ENCODE measurements at places on chromosomes 2 and 18. TPM values are rescaled to one million over a fixed set of nuclear protein-coding genes. Genes with fewer than 3 reads are reported as not detected.

- no peak for DNase-seq
These were observed 16.0 kb downstream of the CD28 start for GRCh38 chr2:203722411-203722810.

GRCh38 chr18:12744103-12744502, 41.3 kb downstream of the PSMG2 start:
- peak; percentile 45 for DNase-seq

The OR6B2 gene
- not detected for total RNA-seq

DNA sequence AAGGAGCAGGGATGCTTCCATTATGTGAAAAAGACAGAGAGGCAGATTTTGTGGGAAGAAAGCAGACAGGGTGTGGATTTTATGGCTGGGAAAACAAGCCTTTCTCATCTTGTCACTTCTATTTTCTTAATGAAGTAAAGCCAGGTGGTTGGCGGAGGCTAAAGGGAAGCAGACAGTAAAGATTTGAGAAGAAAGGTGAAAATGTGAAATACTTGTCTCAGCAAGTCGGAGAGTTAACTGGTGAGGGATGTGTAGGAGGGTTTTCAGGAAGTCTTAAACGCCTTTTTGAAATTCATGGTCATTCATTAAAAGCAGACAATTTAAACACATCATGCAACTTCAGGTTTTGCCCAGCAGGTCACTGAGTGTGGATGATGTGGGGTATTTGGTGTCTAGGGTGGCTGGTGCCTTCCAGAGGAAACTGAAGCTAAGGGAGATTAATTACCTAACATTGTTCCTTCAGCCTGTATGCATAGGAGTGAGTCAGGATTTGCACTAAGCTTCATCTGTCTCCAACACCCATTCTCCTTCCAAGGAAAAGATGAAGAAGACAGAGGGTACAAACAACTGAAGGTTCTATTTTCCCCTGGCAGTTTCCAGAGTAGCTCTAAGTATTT, 20.7 kb downstream of the SLC14A2 start:
- no peak for DNase-seq

The OTOF gene
- not detected for total RNA-seq

DNA sequence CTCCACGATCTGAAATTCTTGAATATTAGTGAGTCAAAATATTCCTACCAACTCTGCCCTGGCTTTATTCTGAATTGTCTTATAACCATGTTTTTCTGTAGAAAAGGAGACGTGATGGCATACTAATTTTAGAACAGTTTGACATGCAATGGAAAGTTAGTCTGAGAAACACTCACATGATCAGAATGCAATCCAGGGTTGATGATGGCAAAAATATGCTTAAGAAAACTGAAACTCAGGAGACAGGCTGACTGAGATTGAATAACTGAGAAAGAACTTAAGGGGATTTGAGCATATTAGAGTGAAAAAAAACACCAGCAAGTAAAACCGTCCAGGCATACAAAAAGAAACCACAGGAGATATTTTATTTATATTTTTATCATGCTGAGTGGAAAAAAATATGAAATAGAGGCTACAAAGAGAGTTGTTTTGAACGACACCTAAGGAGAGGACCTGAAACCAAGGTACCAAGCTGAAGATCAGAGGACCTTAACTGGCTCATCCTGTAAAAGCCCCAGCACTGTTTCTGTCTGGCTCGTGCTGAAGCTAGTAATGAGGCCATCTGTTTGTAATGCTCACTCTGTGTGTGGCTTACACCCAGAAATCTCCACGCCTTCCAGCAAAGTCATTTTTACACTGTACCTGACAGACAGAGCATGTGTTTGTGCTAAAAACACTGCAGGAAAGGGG, 437.2 kb upstream of the PKDCC start:
- no peak for DNase-seq

DNA sequence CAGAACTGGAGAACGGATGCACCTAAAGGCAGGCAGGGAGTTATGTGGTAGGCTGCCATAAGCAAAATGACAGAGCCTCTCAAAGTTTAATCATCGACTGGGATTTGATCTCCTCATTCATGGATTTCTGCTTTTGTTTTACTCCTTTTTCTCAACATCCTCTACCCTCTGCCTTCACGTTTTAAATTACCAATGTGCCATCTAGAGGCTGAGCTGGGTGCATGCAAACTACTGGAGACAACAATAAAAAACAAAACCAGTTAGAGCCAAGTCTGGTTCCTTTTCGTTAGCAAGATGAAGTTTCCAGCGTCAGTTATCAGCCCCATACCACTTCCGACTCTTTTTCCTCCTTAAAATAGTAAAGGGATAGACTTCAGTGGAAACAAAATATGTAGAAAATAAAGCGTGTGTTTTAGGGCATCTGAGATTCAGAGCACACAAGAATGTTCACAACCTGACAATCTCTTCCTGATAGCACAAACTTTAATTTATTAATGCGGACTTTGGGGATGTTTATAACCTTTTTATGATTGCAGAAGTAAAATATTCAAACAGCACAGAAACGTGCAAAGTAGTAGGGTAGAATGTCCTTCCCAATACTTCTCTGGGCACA, 117.0 kb downstream of the LAMA1 start:
- DNase-seq = no peak

DNA sequence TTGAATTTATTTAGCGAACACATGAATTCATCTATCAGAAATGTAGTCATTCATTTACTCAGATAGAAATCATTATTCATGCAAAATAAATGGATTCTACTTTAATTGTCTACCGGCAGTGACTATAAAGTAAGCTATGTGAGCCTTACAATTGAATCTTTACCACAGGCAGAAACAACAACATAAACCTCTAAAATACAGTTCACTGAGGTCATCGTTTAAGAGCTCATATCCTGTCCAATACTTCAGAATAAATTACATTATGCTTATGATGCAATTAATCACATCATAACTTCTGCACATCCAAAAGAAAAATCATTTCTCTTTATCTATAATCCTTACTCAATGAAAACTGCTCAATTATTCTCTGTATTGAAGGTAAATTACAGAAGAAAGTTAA, 244.7 kb downstream of the HNMT start:
- DNase-seq = no peak

- no peak for DNase-seq
These were observed 88.8 kb upstream of the TAF1B start for GRCh38 chr2:9754532-9754887.

Measured in NCI-H460 (cell line).